ENCODE measurements at places on chromosomes 6 and 20. TPM values are rescaled to one million over a fixed set of nuclear protein-coding genes. Genes with fewer than 3 reads are reported as not detected.

TRIM31 gene
- not detected for total RNA-seq

PBOV1 gene
- not detected for total RNA-seq

CD93 gene
- 0.53 TPM for total RNA-seq

FAM83C gene
- total RNA-seq = not detected

PGK2 gene
- not detected for total RNA-seq

PTGIS gene
- total RNA-seq = 7.6 TPM

HSD17B8 gene
- total RNA-seq = 21.3 TPM

CALHM5 gene
- total RNA-seq = not detected

MICB gene
- 21.9 TPM for total RNA-seq

TPD52L1 gene
- total RNA-seq = not detected

MYBL2 gene
- total RNA-seq = 78.3 TPM

CLVS2 gene
- not detected for total RNA-seq

FOXA2 gene
- not detected for total RNA-seq

FKBP1C gene
- total RNA-seq = 0.84 TPM

ADA gene
- 21.3 TPM for total RNA-seq

ZNF133 gene
- total RNA-seq = 6.4 TPM

SCRT2 gene
- total RNA-seq = not detected

DEFB132 gene
- total RNA-seq = not detected

MMP24 gene
- total RNA-seq = 0.07 TPM

SF3B5 gene
- 265 TPM for total RNA-seq

MATN4 gene
- total RNA-seq = not detected

DNA sequence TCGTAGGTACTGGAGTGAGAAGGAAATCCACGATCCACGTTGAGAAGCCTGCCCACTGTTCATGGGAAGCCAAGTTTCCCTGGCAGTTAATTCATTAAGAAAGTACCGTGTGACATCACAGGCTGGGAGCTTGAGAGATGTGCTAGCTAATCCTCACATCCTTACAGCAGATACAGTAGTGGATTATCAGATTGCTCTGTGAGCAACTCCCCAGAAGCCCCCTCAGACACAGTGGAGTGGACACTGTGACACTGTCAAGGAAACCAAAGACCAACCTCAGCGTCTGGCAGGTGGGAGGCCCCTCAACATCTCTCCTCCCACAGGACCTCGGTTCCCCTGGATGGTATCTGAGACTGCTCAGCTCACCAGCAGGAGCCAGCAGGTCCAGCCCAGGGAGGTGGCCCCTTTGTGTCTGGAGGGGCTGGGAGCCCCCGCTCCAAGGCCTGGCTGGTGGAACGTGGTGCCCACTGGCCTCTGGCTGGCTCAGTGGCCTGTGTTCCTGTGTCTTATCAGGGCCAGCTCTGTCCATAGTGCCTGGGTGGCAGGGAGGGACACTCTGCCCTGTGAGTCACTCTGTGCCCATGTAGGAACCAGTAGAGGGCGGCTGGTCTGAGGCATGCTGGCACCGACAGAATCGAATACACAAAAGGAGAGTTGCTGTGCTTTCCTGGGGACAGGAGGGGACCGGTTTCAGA, 7.2 kb downstream of the PYGB start:
- DNase-seq = no peak

GRCh38 chr6:168681748-168682147, 240.8 kb downstream of the SMOC2 start:
- no peak for DNase-seq

GRCh38 chr6:133621751-133622150, 267.2 kb upstream of the TCF21 start:
- DNase-seq = no peak

DNA sequence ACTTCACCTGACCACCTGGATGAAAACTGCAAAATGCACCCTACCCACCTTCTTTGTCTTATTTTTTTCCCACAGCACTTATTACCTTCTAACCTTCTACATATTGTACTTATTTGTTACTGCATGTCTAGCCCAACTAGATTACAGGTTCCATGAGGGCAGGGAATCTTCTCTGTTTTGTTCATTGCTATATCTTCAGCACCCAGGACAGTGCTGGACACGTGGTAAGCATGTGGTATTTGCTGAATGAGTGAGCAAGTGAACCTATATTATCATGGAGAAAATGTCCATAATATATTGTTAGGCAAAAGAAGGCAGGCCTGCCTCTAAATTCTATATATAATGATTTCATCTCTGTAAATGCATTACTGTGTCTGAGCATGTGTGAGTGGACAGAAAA, 107.0 kb downstream of the TRERF1 start:
- no peak for DNase-seq

DNA sequence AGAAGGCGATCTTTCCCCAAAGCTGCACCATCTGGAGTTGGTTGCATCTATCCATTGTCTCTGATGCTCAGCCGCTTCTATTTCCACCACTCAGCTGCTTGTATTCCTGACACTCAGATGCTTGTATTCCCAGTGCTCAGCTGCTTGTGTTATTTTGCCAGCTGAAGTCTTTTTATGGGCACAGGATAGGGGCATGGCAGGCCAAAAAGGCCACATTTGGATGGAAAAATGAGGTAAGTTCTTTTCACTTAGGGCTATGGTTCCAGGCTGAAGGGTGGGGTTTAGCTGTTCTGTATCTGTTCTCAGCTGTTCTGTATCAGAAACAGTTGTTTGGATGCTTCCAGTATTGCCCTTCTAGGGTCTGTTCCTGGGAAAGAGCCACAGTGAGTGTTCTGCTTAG, 944.9 kb downstream of the QKI start:
- no peak for DNase-seq

DNA sequence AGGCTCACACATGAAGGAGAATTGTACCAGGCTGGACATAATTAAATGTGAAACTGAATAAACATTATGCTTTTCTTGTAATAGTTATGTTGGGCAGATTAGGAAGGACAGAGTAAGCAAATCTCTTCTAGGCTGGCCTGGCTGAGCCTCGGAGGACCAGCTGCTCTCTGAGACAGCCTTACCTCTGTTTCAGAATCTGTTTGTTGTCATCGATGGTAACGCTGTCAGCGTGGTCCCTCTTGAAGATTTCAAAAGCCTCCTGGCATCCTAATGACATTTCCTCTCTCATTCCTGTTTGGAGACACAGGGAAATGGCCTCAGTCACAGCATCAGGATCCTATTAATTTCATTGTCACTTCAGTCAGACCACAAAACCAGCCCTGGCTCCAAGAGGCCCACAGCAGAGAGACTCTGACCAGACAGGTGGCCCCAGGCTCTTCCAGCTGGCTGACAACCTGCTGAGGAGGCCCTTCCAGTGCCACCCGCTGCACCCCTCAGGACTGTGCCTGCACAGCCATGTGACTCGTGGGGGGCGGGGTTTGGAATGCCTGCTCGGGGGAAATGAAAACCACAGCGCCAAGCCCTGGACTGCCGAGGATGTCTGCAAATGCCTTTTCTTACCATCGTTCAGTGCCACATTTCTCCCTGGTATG, 108.5 kb upstream of the KCNK16 start:
- DNase-seq = no peak

- DNase-seq = no peak
These were observed 141.8 kb downstream of the SIM1 start for GRCh38 chr6:100322886-100323285.

GRCh38 chr6:39181826-39182225, 47.4 kb downstream of the KCNK5 start:
- no peak for DNase-seq

GRCh38 chr6:137696765-137697164, 170.3 kb upstream of the TNFAIP3 start:
- DNase-seq = no peak

DNA sequence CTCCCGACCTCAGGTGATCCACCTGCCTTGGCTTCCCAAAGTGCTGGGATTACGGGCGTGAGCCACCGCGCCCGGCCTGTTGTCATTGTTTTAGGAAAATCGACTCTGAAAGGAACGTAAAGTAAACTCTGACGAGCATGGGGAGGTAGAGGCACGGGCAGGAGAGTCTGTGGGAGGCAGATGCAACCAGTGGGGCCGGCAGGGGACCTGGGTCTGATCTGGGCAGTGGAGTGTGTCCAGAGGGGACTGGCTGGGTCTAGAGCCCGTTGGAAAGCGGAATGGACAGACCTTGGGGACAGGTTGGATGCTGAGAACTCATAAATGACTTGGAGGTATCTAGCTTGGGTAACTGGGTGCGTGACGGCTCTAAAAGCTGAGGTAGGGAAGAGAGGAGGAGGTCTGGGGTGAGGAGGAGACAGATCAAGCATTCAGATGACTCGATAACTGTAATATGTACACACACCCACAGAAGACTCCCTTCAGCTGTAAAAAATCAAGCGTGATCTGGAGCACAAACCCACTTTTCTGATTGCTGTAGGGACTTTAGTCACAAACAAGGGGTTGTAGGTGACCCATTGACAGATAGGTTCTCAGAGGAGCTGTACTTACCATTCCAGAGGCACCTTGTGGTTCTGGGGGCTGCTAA, 22.4 kb downstream of the MANBAL start:
- no peak for DNase-seq

DNA sequence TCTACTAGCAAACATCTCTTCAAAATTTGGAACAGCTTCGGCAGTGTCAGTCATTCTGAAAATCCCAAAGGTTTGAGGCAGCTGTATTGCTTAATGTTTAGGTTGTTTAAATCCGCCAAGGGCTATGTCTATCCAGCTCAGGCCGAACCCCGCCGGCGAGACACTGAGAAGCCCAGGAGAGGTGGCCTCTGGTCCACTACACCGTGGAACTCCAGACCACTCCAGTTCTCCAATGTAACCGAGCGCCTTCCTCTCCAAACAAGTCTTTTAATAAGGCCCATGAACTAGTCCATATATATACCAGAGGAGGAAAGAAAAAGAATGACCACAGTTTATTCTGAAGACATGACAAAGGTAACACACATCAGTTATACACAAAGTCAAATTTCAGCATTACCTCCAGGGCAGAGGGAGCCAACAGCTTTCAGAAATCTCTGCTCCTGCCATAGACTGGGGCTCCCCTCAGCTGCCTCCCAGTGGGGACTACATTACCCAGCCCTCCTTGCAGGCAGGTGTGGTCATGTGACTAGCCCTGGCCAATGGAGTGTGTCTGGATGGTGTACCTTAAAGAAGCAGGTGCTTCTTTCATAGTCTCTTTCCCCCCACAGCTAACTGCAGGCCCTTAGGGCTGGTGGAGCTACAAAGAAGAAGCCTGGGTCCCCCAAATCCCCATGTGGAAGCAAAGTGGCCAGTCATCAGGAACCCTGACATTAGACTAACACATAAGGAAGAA, at the start of gene RAMACL:
RAMACL (minus strand) TSS at position 255 of the 733 bp plus-strand sequence; CDS start at position 54, 201 bp downstream.
- peak; percentile 48 for DNase-seq

DNA sequence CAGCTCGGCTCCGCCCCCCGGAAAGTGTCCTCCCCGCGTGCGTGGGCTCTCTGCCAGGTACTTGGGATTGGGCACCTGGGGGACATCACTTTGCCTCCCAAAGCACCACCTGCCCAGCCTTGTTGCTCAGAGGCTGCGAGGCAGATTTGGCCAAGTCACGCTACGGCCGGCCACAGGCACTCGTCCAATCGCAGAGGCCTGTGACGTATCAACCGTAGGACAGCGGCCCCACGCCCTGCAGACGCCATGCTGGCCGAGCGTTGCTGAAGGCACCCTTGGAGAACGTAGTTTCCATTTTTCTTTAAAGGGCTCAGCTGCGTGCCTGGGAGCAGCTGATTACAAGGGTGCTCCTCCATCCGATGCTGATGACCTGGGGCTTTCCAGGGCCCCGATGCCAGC, 3.1 kb downstream of the NTSR1 start:
- no peak for DNase-seq

DNA sequence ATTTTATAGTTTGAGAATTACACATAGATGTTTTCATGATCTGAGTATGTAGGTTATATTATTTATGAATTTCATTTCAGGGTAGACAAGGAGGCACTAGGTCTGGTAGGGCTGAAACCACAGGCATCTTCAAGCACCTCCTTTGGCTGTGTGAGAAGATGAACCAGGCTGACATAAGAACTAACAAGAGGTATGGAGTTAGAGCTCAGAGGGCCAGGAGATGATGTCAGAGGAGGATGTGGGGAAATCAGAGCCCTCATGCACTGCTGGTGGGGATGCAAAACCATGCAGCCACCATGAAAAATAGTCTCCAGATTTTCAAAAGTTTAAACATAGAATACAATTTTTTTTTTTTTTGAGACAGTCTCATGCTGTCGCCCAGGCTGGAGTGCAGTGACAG, 13.6 kb upstream of the RIPOR3 start:
- no peak for DNase-seq

GRCh38 chr20:34127792-34128191, 15.7 kb upstream of the EIF2S2 start:
- DNase-seq = no peak

GRCh38 chr20:40631119-40631631, 57.9 kb downstream of the MAFB start:
- DNase-seq = no peak

- no peak for DNase-seq
These were observed 27.7 kb downstream of the PTPRA start for GRCh38 chr20:2900845-2901592.

- DNase-seq = no peak
These were observed 174.3 kb downstream of the TFAP2B start for GRCh38 chr6:50992704-50993625.

- DNase-seq = no peak
These were observed 17.5 kb upstream of the CEP85L start for GRCh38 chr6:118668761-118669385.

GRCh38 chr6:25921525-25922203, 8.8 kb downstream of the SLC17A2 start:
- no peak for DNase-seq

GRCh38 chr20:17925141-17925939, 43.3 kb downstream of the SNX5 start:
- DNase-seq = no peak

DNA sequence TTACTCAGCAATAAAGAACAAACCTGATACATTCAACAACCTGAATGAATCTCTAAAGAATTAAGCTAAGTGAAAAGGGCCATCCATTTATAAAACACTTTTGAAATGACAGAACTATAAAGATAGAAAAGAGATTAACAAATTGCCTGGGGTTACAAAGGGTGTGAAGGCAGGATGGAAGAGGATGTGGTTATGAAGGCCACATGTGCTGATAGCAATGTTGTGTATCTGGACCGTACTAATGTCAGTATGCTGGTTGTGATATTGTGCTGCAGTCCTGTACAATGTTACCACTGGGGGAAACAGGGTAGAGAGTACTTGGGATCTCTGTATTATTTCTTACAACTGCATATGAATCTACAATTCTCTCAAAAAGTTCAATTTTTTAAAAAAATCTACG, 36.4 kb downstream of the ELOVL5 start:
- no peak for DNase-seq

DNA sequence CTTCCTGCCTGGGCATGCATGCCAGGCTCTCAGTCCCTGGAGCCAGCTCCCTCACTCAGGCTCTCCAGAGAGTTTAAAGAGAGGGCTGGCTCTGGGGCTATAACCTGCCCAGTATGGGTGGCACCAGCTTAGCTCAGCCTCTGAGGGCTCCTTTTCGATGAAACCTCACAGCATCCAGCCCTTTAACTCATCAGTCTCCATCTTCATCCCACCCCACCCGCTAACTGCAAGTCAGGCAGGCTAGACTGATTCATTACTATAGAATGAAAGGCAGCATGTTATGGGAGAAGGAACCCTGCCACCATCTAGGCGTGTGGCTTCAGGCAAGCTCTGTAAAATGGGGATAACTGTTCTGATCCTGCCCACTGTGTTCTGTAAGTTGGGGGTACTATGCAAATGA, 53.5 kb downstream of the RAB44 start:
- no peak for DNase-seq

GRCh38 chr20:51473771-51474170, 68.7 kb downstream of the NFATC2 start:
- DNase-seq = no peak

GRCh38 chr6:4256969-4257368, 121.6 kb upstream of the ECI2 start:
- no peak for DNase-seq

GRCh38 chr6:41448256-41448655, 97.9 kb upstream of the FOXP4 start:
- DNase-seq = no peak

- no peak for DNase-seq
These were observed 4.4 kb downstream of the PARD6B start for GRCh38 chr20:50735813-50736212.

All from CD8-positive, alpha-beta memory T cell (primary cell).